Cardiac muscle cell (in vitro differentiated cells and primary cell): ENCODE measurements at places on chromosomes 16 and 17.

DNA sequence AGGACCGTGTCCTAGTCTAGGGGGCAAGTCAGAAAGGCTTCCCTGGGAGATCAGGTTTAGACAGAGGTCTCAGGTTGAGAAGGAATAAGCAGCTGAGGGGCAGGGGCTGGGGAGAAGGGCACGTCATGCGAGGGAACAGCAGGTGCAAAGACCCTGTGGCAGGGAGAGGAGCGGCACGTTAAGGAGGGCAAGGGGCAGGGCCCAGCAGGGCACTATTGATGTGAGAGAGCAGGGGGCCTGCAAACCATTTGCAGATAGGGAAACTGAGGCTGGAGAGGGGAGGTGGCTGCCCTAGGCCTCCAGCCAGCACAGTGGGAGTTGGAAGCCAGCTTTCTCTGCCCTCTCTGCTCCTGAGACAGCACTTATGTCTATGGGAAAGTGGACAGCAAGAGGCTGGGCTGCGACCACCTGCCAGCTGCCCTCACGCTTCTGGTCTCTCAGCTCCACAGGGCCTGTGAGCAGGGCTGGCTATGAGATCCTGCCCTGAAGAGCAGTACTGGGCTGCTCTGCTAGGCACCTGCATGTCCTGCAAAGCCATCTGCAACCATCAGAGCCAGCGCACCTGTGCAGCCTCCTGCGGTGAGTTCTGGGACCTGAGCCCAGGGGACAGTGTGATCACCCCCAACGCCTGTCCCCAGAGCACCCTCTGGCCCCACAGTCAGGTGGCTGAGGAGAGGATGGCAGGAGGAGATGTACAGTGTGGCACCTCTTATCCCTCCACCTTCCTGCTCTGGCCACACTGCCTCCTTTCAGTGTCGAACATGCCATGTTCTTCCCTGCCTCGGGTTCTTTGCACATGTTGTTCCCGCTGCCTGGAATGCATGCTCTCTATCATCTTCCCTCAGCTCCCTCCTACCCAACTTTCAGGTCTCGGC is 61.5 kb downstream of the USP22 start:
- H3K4me3 ChIP-seq: no peak overlapping the region
- no peak overlapping the region for H3K27ac ChIP-seq
- H3K36me3 ChIP-seq: peaks cover 14% of the 10 kb centered on the region
- DNase-seq: no peak

DNA sequence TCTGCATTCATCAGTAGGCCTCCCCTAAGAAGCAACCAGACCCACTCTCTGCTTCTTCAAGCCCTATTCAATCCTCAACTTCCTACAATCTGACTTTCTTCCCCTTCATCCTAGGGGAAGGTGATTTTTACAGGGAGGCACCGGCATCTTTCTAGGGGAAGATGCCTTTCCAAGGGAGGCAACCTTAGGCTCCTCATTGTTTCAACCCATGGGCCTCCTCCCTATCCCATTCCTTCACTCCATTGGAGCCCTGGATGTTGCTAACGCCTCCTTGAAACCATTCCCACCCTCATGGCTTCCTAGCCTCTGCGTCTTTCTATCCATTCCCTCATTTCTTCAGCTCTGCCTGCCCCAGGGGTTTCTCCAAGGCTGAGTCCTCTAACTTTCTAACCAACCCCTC is 2.7 kb upstream of the CUEDC1 start:
- peaks cover 13% of the 10 kb centered on the region for H3K27me3 ChIP-seq
- H3K36me3 ChIP-seq: no peaks in the 10 kb centered on the region
- DNase-seq: no peak
- no peak overlapping the region for H3K4me3 ChIP-seq
- H3K4me1 ChIP-seq: peaks cover 6% of the 10 kb centered on the region
- no peak overlapping the region for H3K27ac ChIP-seq

DNA sequence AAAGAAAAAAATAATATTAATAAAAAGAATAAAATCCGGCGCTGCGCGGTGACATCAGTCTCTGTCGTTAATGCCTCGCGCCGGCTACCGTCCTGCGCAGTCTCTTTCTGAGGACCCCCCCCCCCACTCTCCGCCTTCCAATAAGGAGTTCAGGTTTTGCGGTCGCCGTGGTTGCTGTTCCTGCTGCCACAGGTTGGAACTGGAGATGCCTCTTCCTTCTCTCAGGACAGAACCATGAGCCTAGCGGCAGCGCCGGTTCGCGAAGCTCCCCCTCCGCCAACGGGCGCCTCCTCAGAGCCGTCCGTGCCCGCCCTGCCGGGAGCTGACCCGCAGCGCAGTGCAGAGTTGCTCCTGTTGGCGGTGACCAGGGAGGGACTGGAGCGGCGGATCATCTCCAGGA is 2093.4 kb downstream of the TP53TG3F start:
- H3K36me3 ChIP-seq: no peaks in the 10 kb centered on the region
- no peak overlapping the region for H3K4me3 ChIP-seq
- H3K27ac ChIP-seq: no peak overlapping the region
- H3K27me3 ChIP-seq: no peaks in the 10 kb centered on the region
- no peaks in the 10 kb centered on the region for H3K4me1 ChIP-seq
- DNase-seq: no peak

DNA sequence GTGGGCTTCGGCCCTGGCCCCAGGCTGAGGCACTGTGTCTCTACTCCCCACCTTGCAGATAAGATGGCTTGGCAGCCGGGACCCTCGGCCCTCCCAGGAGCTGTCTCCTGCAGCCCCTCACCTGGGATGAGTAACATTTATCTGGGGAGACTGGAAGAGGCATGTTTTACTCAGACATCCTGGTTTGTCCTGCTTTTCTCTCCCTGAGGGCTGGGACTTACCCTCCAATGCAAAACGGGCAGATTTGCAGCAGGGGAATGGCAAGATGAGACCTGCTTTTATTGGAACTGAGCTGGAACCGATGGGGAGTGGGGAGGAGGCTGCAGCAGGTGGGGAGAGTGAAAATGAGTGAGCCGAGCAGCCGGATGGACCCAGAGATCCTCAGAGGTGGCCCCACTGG is 27.3 kb upstream of the UBE2G1 start:
- H3K4me1 ChIP-seq: peaks cover 2% of the 10 kb centered on the region
- no peak for DNase-seq
- no peak overlapping the region for H3K4me3 ChIP-seq
- no peaks in the 10 kb centered on the region for H3K36me3 ChIP-seq
- no peaks in the 10 kb centered on the region for H3K27me3 ChIP-seq
- H3K27ac ChIP-seq: no peak overlapping the region

DNA sequence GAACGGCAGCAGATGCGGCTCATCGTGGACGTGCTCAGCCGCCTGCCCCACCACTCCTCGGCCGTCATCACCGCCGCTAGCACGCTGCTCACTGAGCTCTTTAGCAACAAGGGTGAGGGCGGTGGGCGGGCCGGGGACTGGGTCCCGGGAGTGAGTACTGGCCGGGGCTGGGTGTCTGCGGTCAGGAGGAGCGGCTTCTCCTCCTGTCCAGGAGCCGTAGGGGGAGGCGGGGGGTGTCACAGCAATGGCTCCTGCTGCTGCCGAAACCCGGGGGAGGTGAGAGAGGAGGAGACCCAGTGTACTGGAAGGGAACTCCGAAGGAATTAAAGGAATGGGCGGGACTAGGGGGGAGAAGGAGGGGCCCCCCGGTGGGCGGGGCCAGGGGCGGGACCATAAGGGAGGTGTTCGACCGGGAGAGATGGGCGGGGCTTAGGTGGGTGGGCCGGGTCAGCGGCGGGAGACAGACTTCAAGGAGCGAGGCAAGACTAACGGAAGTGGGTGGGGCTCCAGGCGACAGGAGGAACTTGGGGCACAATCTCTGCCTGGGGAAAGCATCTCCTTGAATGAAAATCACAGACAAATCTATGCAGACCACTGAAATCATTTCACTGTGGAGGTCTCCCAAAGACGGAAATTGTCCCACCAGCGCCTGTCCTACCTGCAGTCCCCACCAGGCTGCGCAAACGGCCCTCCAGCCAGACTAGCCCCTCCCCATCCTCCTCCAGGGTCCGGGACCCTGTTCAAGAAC is 2.4 kb downstream of the NAGS start:
- peak overlapping the region; percentile 64 for H3K4me3 ChIP-seq
- H3K27me3 ChIP-seq: peaks cover 39% of the 10 kb centered on the region
- H3K36me3 ChIP-seq: no peaks in the 10 kb centered on the region
- peaks cover 4% of the 10 kb centered on the region for H3K4me1 ChIP-seq
- H3K27ac ChIP-seq: no peak overlapping the region
- DNase-seq: peak; percentile 98

DNA sequence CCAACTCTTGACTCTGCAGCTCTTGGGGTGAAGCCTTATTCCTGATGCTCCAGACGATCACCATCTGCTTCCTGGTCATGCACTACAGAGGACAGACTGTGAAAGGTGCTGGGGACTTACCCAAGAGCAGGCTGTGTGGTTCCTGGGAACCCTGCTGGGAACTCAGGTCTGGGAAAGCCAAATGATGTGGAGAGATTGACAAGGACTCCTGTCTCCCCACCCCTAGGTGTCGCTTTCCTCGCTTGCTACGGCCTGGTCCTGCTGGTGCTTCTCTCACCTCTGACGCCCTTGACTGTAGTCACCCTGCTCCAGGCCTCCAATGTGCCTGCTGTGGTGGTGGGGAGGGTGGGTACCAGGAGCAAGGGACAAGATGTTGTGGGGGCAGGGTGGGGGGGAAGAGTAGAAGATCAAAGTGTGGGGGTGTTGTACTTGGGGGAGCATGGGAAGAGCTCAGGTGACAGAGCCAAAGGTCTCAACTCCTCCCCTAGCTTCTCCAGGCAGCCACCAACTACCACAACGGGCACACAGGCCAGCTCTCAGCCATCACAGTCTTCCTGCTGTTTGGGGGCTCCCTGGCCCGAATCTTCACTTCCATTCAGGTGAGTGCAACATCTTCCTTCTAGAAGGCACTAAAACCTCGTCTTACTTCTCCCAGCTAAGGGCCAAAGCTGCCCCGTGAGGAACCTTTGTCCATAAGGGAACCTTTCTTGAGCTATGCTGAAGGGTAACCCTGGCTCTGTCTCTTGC is 3.0 kb downstream of the SOX15 start:
- H3K36me3 ChIP-seq: peaks cover 2% of the 10 kb centered on the region
- H3K27ac ChIP-seq: no peak overlapping the region
- H3K4me3 ChIP-seq: no peak overlapping the region
- peaks cover 16% of the 10 kb centered on the region for H3K4me1 ChIP-seq
- DNase-seq: peak; percentile 40
- no peaks in the 10 kb centered on the region for H3K27me3 ChIP-seq

DNA sequence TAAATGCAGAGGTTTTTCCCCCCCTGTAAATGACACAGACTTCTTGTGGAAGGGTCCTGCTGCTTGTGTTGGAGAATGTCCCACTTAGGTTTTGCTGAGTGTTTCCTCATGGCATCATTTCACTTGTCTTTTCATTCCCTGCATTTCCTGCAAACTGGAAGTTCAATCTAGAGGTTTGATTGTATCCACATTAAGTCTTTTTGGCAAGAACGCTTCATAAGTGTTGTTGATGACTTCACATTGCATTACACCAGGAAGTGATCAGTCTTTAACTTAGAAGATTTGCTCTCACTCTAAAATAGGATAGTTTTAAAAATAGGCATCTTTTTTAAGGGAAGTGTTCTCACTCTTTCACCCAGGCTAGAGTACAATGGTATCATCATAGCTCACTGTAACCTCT is 67.2 kb downstream of the RPTOR start:
- no peak overlapping the region for H3K27ac ChIP-seq
- no peaks in the 10 kb centered on the region for H3K36me3 ChIP-seq
- no peak for DNase-seq
- H3K4me1 ChIP-seq: no peaks in the 10 kb centered on the region
- H3K4me3 ChIP-seq: no peak overlapping the region

DNA sequence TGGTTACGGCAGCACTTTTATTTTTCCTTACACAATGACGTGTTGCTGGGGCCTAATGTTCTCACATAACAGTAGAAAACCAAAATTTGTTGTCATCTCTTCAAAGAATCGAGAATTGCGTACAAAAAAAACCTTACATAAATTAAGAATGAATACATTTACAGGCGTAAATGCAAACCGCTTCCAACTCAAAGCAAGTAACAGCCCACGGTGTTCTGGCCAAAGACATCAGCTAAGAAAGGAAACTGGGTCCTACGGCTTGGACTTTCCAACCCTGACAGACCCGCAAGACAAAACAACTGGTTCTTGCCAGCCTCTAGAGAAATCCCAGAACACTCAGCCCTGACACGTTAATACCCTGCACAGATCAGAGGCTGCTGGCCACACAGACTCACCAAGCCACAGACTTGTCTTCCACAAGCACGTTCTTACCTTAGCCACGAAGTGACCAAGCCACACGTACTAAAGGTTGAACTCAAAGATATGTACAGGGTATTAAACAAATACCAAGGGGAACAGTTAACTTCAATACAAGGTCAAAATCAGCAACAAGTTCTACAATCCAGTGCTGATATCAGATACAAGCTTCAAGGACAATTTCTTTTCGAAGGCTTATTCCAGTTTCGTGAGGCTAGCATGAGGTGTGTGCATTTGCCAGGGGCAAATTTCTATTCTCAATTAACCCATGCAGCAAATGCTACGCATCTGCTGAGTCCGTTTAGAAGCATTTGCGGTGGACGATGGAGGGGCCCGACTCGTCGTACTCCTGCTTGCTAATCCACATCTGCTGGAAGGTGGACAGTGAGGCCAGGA is 2.4 kb downstream of the ACTG1 start:
- H3K4me3 ChIP-seq: peak overlapping the region; percentile 100
- H3K27me3 ChIP-seq: no peaks in the 10 kb centered on the region
- H3K27ac ChIP-seq: peak overlapping the region; percentile 100
- peaks cover 9% of the 10 kb centered on the region for H3K4me1 ChIP-seq
- peak; percentile 49 for DNase-seq

DNA sequence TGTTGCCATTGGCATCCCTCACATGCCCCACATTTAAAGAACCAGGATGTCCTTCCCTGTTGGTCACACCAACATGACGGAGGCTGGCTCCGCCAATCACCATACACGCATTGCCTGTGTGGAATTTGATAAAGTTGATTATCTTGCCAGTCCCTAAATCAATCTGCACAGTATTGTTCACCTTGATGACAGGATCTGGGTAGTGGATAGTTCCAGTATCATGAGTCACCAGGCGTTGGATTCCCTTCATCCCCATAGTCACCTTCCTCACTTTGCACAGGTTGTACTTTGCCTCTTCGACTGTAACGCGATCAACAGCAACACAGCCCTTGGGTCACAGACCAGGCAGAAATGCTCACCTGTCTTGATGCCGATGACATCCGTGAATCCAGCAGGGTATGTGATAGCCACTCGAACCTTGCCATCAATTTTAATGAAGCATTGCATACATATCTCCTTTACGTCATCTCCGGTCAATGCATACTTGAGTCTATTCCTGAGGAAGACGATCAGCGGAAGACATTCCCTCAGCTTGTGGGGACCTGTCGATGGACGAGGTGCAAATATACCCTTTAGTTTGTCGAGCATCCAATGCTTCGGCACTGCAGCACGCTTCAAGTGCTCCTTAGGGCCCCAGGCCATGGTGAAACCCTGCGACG is 14.2 kb downstream of the CTRB2 start:
- H3K4me3 ChIP-seq: no peak overlapping the region
- DNase-seq: no peak
- no peaks in the 10 kb centered on the region for H3K27me3 ChIP-seq
- H3K4me1 ChIP-seq: no peaks in the 10 kb centered on the region
- H3K27ac ChIP-seq: no peak overlapping the region

- H3K4me3 ChIP-seq: no peak overlapping the region
- no peaks in the 10 kb centered on the region for H3K4me1 ChIP-seq
Observed at GRCh38 chr17:539766-540165, 174.9 kb downstream of the VPS53 start.
